ENCODE measurements at places on chromosomes 5 and 9.

DNA sequence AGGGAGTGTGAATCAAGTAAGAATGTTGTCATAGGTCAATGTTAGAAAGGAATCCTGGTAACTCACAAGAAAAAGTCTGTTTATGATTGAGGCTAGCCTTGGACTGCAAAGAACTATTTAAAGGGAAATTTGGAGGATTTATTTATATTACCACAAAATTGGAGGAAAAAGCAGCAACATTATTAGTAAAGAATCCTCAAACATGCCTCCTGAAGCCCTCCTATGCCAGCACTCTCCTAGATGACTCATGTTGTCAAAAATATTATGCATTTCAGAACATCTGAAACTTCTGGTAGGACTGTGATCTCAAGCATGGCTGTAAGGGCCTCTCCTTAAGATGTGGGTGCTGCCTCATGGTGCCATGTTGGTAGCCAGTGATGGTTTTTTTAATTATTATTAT is 628.5 kb downstream of the CHSY3 start:
- no peaks in the 10 kb centered on the region for H3K27me3 ChIP-seq
- no peak overlapping the region for H3K4me3 ChIP-seq
- H3K4me1 ChIP-seq = no peaks in the 10 kb centered on the region

DNA sequence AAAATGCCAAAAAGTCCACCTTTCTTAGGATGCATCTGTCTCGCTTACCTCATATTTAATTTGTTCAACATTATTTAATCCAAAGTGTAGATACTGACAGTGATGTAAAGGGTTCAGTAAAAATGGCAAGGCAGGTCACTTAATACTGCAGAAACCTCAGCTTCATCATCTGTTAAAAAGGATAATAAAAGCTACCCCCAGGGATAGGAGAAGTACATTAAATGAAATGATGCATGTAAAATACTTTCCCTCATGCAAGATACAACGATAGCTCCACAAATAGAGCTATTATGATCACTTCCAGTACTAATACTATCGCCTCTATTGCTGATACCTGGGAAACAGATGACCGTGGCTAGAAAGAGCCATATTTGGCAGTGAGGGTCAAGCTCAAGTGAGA is 82.9 kb downstream of the SLC1A1 start:
- H3K27ac ChIP-seq = no peak overlapping the region
- no peaks in the 10 kb centered on the region for H3K4me1 ChIP-seq
- no peaks in the 10 kb centered on the region for H3K36me3 ChIP-seq
- H3K27me3 ChIP-seq = no peaks in the 10 kb centered on the region

GRCh38 chr5:57754616-57755015 is 272.0 kb upstream of the ACTBL2 start:
- H3K4me3 ChIP-seq = no peak overlapping the region
- no peaks in the 10 kb centered on the region for H3K36me3 ChIP-seq
- H3K27ac ChIP-seq = no peak overlapping the region
- no peak for DNase-seq
- H3K4me1 ChIP-seq = peaks cover 20% of the 10 kb centered on the region

DNA sequence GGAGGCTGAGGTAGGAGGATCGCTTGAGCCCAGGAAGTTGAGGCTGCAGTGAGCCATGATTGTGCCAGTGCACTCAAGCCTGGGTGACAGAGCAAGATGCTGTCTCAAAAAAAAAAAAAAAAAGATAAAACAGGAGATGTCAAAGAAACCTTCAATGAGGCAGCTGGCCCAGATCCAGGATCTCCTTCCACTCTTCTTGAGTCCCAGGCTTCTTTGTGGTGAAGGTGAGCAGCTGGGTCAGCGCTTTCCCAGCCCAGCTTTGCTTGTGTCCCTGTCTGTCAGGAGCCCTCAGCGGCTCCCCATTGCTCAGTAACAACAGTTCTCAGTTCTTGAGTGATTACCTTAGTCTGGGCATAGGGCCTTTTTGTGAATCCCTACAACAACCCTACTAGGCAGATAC is 69.4 kb upstream of the PSD2 start:
- peaks cover 5% of the 10 kb centered on the region for H3K4me1 ChIP-seq
- no peak for DNase-seq
- no peaks in the 10 kb centered on the region for H3K36me3 ChIP-seq
- no peak overlapping the region for H3K27ac ChIP-seq

GRCh38 chr5:90093751-90094485 is 315.6 kb downstream of the CETN3 start:
- no peak overlapping the region for H3K4me3 ChIP-seq
- peak overlapping the region; percentile 61 for H3K27ac ChIP-seq
- H3K36me3 ChIP-seq = no peaks in the 10 kb centered on the region

- H3K27me3 ChIP-seq = peaks cover 56% of the 10 kb centered on the region
- H3K4me1 ChIP-seq = peaks cover 8% of the 10 kb centered on the region
- H3K4me3 ChIP-seq = peak overlapping the region; percentile 24
- no peaks in the 10 kb centered on the region for H3K36me3 ChIP-seq
These were observed 31.8 kb upstream of the RXRA start for GRCh38 chr9:134294153-134295071.

- H3K36me3 ChIP-seq = no peaks in the 10 kb centered on the region
- no peak for DNase-seq
- H3K4me1 ChIP-seq = no peaks in the 10 kb centered on the region
- no peak overlapping the region for H3K27ac ChIP-seq
- no peak overlapping the region for H3K4me3 ChIP-seq
These were observed 68.0 kb downstream of the FGF10 start for GRCh38 chr5:44321144-44321725.
